ENCODE measurements at places on chromosomes 12 and 14.
A peak's percentile ranks its signal among the peaks of the same experiment; 100 is the strongest.

DNA sequence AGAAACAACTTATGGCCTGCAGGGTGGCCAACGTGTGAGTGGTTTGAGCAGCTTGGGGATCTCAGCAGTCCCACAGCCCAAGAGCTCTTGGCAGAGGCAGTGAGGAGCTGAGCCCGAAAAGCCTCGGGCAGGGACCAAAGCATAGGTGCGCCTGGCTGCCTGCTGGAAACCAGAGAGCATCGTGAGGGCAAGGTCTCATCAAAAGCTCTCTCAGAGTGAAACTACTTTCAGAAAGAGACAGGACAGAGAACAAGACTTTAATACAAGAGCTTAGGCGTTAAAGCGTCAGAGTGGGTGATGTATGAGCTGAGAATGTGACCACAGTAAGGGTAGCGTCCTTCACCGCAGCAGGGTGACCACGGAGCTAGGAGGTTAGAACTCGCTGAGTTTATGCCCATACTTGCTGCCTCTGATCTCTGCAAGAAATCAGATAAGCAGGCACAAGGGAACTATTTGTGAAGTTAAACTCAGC lies 30.8 kb downstream of the LGMN start:
- DNase-seq = no peak

DNA sequence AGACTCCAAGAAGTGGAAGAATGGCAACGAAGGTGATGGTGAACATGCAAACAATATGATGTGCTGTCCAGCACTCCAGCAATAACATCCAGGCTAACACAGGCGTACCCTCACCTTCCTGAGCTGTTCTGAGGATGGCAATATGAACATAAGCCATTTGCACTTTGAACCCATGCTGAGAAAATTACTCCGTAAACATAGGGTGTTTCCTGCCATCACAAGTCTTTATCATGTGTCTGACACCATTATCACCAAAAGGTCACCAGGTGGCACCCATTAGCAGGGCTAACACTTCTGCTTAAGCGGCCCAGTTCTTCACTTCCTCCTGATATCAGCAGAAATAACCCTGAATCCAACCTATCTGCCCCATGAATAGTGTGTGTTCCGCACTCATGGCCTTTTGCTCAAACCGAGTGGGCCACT lies 482.8 kb downstream of the MED13L start:
- DNase-seq = no peak

- DNase-seq = no peak
Measured at GRCh38 chr14:88660056-88660455, 97.2 kb downstream of the ZC3H14 start.

- no peak for DNase-seq
Measured at GRCh38 chr12:19895246-19896020, 456.1 kb downstream of the AEBP2 start.

GRCh38 chr14:104999361-104999760 lies 13.8 kb downstream of the CLBA1 start:
- no peak for DNase-seq

- no peak for DNase-seq
Measured at GRCh38 chr12:6034596-6034995, 89.5 kb upstream of the ANO2 start.

DNA sequence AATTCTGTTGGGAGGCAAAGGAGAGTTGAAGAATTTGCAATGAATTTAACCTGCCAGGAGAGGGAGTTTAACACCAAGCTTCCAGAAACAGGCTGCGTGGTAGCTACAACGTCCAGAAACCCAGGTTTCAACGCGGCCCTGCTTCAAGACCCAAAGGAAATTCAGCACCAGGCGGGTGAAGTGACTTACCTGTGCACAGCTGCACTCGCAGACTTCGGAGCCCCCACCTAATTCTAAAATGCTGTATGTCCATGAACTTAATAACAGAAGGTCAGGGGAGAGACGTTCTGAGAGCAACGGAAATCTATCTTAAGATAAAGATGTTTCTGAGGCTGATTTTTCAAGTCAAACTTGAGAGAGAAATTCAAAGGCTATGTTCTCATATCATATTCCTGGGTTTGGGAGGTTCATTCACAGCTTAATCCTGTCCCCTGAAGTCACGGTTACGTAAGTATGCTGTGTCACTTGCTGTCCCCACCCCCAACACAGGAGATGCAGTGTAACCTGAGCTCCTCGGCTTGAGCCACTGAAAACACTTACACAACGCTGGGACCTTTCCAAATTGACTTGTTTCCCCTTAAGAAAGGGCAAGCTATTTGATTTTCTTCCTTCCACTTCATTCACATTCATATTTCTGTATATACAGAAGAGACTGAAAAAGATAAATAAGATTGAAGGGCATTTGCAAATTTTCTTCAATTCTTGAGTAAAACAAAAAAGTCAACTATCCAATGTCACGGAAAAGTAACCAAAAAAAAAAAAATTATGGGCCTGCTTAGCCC lies 22.7 kb downstream of the CLIP1 start:
- peak; percentile 76 for DNase-seq

GRCh38 chr12:41548926-41549325 lies 360.8 kb downstream of the PDZRN4 start:
- no peak for DNase-seq

DNA sequence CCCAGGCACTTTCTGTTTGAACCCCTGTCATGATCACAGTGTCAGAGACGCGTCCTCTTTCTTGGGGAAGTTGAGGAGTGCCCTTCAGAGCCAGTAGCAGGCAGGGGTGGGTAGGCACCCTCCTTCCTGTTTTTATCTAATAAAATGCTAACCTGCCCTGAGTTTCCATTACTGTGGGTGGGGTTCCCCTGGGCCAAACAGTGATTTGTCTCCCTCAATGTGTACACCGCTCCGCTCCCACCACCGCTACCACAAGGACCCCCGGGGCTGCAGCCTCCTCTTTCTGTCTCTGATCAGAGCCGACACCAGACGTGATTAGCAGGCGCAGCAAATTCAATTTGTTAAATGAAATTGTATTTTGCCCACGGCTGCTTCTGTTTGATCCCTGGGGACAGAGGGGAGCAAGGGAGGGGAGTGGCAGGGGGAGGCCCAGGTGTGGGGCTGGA lies 5.1 kb downstream of the SHMT2 start:
- DNase-seq = no peak

- DNase-seq = no peak
Measured at GRCh38 chr12:52873513-52873831, 24.7 kb upstream of the KRT78 start.

- DNase-seq = no peak
Measured at GRCh38 chr14:22579881-22580280, 9.1 kb downstream of the DAD1 start.

GRCh38 chr14:103946975-103947374 lies 4.6 kb upstream of the RD3L start:
- no peak for DNase-seq

DNA sequence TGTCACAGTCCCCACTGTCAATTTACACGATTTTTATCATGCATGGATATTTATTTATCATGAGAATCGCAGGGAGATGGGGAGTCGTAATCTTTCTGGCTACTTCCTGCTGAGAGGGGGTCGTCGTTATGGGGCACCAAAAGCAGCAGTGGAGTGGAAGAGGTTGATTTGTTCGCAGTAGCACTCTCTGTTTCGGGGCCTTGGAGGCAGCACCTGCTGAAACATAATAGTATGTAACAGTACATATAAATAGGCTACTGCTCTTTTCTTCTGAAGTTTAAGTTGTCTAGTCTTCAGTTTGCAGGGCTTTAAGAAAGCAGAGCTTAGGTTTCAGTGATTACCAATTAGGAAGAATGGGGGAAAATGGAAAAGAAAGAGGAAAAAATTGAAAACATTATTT lies 3.8 kb downstream of the SOAT2 start:
- DNase-seq = no peak

- no peak for DNase-seq
Measured at GRCh38 chr12:2366711-2367110, 313.9 kb downstream of the CACNA1C start.

GRCh38 chr14:101578489-101578888 lies 17.2 kb downstream of the DIO3 start:
- no peak for DNase-seq

GRCh38 chr14:77275601-77276017 lies 4.6 kb upstream of the NGB start:
- no peak for DNase-seq

GRCh38 chr12:45216230-45216982 lies 511 bp downstream of the ANO6 start:
- DNase-seq = peak; percentile 44

- no peak for DNase-seq
Measured at GRCh38 chr12:25421651-25422167, 131.4 kb downstream of the LMNTD1 start.

DNA sequence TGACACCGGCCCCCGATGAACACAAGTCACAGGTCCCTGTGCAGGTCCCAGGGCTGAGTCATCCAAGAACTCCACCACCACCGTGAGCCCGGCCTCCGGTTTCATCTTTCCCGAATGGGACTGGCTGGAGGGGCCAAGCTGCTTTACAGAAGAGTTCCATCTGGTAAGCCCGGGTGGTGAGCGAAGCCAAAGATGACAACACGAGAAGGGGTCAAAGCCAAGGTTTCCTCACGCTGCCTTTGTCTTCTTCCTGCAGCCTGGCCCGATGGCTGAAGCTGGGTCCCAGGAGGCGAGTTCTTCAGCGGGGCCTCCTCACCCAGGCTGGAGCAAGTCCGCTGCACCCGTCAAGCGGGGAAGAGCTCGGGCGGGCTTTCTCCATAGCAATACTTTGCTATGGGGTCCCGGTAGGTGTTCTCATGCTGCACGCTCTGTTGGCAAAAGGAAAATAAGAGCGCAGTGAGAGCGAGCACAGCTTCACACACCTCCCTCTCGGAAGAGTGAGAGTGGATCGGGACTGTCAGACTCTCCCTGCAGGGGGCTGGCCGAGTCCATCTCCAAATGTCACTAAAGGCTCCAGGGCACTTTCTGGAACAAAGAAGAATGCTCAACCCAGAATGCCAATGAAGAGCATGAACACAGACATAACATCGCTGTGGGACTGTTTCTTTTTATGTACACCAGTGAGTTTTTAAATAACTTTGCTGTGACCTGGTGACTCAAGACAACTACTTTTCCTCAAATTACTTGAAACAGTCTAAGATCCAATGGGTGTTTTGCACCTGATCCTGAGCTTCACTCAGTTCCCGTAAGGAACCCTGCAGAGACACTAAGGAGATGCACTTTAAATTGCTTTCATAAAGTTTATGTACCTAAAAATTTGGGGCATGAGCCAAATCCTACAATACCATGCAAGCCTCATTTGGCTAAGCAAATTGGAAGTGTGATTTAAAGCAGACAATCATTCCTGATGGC lies 20.1 kb downstream of the SPRING1 start:
- peak; percentile 55 for DNase-seq

GRCh38 chr12:13049816-13050215 lies 5.6 kb downstream of the FAM234B start:
- DNase-seq = no peak

DNA sequence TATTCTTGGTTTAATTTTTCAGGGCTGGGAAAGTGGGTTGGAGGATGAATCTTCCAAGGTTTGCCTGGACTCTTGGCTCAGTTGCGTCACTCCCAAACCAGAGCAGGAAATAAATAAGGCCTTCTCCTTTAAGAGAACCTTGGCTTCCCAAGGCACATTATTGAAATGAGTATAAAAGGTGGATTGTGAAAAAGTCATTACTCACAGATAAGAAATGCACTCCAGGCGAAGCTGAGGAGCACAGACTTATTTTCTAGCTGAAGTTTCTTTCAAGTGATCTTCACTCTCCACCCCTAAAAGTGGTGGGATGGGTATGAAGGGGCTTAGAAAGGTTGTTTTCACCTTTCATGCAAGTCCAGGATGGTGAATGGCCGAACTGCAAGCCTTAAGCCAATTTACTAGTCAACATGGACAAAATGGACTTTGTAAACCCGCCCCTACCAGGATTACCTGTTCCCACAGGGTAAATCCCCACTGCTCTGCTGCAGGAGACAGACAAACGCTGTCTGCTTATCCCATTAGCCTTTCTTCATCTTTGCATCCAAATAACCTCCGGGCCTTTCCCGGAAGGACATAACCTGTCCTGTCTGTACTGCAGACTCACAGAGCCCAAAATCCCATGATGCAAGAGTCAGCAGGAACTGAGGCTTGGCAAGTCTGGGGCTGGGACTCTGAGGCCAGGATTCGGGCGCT lies 207.6 kb downstream of the BCL11B start:
- no peak for DNase-seq

DNA sequence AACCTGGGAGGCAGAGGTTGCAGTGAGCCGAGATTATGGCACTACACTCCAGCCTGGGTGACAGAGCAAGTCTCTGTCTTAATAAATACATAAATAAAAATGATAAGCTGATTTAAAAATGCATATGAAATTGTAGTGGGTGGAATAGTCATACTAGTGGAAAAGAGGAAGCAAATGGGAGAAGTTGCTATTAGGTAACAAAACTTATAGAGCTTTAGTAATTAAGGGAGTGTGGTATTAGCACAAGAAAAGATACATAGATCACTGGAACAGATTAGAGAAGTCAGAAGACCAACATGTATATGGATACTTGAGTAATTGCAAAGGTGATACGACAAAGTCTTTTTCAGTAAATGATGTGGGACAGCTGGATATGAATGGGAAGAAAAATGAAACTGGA lies 26.5 kb downstream of the TECPR2 start:
- no peak for DNase-seq

DNA sequence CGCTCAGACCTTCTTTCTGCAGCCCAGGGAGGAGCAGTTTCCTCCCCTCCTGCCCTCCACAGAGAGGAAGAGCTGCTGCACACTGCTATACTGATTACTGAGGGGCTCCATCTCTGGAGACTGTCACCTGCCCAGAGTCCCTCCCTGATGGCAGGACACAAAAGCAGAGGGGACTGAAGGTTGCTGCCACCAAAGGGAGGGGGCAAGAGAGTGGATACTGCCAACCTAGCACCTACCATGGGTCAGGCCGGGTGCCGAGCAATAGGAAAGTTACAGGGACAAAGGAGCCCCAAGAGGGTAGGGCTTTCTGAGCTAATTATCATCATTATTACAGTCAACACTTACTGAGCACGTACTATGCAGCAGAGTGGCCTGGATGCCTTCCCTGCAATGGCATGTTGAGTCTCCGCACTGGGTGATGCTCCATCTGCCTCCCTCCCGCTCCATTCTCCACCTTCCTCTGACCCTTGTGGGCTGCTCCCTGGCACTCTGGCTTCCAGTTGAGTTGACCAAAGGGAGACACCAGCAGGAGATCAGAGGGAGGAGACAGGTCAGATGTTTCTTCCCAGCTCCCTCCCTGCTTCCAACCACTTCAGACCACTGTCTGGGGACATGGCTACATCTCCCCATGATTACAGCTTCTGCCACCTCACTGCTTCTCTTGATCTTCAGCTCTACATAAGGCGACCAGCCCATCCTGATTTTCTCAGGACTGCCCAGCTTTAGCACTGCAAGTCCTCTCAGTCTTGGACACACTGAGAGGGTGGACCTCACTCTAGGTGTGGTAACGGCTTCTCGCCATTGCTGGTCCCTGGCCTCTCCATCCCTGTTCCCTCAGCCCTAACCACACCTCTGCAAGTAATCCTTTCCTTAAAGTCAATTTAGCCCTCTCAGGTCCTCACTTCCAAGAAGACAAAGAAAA lies 2.6 kb upstream of the KRT79 start:
- no peak for DNase-seq

GRCh38 chr14:91231446-91231845 lies 13.1 kb downstream of the GPR68 start:
- DNase-seq = no peak
